GM12864 (cell line): ENCODE measurements at places on chromosomes 6 and 20.

- DNase-seq = no peak
Measured at GRCh38 chr20:25269057-25269832, 21.4 kb downstream of the PYGB start.

DNA sequence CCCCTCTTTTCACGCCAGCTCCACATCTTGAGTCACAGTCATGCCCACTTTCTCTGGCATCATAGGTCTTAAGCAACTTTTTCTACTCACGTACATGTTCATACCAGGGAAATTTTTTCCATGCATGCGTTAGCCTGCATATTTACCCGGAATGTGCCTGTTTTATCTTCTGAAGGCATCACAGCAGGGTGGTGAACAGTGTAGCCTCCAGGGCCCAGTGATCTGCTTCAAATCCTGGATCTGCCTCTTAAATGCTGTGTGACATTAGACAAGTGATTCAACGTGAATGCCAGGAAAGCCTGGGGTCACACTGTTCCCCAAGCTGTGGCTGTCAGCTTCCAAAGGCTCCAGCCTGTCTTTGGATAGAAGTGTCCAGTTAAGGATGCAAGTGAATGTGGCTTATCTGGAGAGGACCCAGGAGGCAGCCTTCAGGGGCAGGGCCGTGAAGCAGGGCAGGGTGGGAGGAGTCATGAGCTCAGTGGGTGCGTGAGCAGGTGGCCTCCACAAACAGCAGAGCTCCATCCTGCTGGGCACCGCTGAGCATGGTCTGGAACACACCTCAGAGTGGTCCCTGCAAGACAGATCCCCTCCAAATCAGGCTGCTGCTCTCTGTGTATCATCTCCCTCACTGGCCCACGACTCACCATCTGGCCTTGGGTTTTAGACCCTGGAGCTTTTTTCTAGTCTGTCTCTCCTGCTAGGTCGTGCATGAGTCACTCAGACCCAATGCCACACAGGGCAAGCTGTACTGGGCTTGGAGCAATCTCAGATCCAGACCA, 30.4 kb upstream of the CD93 start:
- no peak for DNase-seq

DNA sequence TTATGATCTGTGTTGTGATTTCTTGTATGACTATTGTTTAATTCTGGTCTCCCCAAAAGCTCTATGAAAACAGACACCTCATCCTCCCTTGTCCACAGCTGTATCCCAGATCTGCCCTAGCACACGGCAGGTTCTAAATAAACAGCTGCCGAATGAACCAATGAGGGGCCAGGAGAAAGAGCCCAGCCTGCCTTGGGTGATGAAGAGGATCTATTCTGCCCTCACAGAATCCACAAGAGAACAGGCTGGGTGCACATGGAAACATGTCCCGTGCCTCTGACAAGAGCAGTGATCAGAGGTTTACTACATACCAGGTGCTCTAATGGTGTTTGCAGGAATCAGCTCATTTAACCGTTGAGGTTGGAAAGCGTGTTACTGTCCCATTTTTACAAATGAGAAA, 15.6 kb upstream of the TLDC2 start:
- DNase-seq = no peak

DNA sequence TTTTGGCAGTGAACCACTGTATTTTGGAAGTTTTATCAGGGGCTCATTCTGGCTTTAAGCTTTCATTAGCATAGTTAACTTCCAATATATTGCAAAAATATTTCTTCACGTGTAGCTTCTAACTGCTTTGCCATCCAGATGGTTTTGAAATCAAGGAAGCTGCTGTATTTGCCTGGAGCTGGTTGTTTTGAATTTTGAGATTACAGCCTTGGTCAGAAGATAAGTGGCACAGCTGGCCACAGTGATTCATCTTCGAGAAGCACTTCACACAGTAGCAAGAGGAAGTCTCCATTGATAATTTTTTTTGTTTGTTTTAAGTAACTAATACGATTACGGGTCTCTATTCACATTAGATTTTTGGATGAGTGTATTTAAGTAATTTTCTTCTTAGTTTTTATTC, 3.8 kb downstream of the APCDD1L start:
- no peak for DNase-seq

DNA sequence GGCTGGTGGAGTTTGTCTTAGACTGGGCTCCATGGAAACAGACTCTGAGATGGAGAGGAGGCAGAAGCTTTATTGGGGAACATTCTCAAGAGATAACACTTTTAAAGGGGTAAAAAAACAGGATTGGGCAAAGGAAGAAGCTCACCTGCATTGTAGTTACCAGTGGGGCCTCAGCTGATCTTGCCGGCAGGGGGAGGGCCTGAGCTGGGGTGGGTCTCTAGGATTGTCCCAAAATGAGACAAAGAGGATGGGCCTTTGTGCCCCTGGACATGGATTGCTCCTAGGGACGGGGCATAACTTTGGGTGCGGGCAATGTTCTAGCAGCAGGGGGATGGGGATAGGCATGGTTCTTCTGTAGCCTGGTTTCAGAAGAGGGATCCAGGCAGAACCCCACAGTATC, 12.5 kb downstream of the SGK2 start:
- DNase-seq = no peak

- no peak for DNase-seq
Measured at GRCh38 chr6:7119272-7119801, 11.6 kb downstream of the RREB1 start.

DNA sequence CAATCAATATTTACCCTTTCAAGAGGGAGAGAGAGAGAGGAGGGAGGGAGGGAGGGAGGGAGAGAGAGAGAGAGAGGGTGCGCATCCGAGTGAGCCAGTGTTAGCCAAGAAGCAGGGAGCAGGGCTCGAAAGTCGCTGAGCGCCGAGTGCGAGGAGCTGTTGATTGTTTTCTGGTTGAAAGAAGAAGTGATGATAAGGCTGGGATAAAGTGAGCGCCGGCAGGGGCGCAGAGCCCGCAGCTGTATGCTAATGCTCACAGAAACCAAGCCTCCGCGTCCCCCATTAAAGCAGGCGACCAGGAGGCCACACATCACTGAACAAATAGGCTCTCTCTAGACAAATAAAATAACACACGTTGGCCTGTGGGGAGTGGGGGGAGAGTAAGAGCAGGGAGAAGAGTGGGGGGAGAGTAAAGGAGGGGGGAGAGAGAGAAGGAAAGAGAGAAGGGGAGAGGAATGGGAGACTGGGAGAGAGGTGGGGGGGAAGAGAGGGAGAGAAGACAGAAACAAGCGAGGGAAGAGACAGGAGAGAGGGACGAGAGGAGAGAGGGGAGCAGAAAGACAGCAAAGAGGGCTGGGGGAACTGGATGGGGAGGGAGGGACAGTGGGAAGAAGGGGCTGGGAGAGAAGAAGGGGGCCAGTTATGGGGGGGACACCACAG, 5.0 kb upstream of the INSM1 start:
- no peak for DNase-seq

GRCh38 chr6:119171088-119171841, 92.8 kb upstream of the FAM184A start:
- DNase-seq = no peak

DNA sequence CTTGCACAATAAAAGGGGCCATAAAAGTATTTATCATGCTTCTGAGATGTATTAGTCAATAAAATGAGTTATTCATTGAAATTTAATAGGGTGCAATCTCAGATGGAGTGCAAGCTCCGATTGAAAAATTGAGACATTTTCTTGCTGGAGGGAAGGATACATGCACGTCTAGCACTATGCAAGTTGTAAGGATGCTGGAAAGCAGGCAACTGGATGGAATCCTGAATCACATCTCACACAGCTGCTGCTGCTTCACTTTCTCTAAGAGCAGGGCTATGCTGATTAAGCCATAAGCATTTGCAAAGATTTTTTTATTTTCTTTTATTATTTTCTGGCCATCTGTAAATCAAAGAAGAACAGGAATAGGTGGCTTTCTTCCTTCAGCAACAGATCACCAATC, 308.8 kb upstream of the EPHA7 start:
- no peak for DNase-seq

DNA sequence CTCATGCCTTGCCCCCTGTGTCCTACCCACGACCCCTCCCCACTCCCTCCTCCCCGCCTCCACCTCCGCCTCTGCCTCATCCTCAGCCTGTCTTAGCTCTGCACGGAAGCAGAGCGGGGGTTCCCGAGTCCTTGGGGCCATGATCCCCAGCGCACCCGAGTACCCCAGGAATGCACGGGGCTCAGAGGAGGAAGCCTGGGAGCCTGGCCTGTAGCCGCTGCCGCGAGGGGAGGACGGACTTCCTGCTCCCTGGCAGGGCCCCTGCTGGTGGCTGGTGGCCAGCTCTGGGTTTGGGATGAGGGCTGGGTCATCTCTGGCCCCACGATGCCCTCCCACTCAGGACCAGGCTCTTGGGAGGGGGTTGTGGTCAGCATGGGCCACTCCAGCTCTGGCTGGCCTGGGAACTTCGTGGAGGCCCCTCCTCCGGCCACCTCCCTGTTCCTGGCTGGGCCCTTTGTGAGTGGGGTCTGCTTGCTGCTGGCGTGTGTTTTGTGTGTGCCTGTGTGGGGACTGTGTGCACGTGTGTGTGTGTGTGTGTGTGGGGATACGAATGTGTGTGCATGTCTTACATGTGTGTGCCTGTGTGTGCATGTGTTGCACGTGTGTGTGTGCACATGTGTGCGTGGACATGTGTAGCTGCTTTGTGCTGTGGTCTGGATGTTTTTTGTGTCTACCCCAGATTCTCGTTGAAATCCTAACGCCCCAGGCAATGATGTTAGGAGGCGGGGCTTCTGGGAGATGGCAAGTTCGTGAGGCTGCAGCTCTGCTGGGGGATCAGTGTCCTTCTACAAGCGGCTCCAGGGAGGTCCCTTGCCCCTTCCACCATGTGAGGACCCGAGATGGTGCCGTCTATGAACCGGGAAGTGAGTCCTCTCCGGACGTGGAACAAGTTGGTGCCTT, 1.3 kb upstream of the RBBP8NL start:
- no peak for DNase-seq

GRCh38 chr6:160365117-160365516, 16.9 kb downstream of the SLC22A3 start:
- no peak for DNase-seq

DNA sequence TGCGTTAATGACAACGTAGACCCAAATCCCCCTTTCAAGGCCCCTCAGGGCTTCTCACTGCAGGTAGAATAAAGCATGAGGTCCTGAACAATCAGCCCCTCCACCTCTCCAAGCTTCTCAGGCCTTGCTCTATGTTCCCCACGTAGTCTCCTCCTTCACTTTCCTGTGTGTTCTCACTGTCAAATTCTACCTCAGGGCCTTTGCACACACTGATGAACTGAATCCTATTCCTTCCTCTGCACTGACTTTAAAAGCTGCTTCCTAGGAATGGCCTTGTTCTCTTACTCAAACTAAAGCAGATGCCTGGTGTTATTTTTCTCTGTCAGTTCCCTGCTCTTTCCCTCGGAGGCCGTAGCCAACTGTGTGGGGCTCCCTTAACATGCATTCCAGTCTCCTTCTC, 66.8 kb upstream of the EDN1 start:
- DNase-seq = no peak

GRCh38 chr6:136784910-136785746, 7.1 kb downstream of the MAP3K5 start:
- DNase-seq = no peak

- DNase-seq = no peak
Measured at GRCh38 chr6:124073820-124074587, 270.3 kb downstream of the NKAIN2 start.

DNA sequence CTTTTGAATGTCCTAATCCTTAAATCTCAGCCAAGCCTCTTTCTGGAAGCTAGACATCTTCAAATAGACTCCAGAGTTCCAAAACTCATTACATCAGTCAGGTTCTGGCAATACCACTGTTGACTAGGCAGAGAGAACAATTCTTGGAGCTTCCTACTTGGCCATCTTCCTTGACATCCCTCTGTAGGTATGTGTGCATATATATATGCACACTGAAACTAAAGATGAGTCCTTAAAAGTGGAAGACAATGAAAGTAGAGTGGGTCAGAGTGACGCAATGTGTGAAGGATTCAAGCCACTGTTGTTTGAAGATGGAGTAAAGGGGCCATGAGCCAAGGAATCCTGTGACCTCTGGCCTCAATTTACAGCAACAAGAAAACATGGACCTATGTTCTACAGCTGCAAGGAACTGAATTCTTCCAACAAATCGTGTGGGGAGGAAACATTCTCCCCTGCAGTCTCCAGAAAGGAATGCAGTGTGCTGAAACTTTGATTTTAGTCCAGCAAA, 18.7 kb upstream of the DUSP22 start:
- DNase-seq = no peak

GRCh38 chr20:16350465-16350864, 222.8 kb downstream of the KIF16B start:
- DNase-seq = no peak

DNA sequence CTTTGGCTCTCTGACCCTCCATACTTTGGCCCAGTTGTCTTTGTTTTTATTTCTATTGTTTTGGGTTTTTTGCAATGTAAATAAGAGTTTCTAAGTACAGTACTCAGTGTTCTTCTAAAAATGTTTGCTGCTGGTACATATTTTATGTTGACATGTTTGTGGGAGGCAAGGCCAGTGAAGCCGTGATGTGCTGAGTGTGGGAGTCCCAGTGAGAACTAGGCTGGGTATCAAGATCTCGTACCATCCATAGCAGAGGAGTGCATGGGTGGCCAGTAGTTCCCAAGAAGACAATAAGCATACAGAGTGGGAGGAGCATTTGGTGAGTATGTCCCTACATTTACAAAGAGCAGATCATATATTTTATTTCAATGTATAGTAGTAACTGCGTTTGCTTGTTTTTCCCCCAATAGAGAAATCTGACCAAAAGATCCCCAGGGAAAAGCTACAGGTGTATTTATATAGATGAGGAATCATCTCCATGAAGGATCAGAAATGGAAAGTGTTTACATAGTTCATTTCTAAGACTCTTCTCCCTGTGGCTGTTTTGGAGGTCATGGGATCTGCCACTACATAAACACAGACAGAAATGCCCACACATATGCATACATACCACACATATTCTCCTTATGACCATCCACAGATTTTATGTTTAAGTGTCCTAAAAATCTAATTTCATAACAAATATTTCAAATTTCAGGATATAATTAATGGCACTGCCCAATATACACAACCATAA, 285.9 kb downstream of the ALDH8A1 start:
- no peak for DNase-seq

DNA sequence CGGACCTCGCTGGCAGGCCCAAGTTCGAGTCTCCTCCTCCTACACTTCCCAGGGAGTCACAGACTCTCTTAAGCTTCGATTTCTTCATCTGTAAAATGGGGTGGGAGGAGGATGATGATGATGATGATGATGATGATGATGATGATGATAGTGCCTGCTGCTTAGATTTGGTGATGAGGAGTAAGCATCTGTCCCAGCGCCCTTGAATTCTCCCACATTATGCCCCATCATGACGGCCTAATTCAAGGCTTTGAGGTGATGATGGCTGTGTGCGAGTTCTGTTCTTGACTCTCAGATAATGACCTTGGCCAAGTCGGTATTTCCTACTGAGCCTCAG, 487 bp upstream of the KIAA1755 start:
- DNase-seq = no peak

DNA sequence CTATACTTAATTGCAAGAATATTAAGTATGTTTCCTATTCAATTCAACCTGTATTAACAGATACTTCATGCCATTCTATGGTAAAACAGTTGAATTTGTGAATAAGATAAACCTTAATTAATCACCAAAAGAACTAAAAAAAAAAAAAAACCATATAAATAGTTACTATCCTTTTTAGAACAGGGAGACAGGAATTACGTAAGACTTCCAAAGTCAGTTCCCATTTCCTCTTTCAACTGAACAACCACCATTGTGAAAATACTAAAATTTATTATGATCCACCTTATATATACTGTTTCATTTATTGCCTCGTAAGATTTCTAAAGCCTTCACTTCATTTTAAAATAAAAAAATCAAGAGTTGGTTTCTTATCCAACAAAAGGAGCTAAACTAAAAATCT, 9.4 kb downstream of the CCNC start:
- no peak for DNase-seq

GRCh38 chr6:13593720-13594119, 19.3 kb downstream of the SIRT5 start:
- no peak for DNase-seq
